ENCODE measurements at places on chromosomes 7 and 10.
A peak's percentile ranks its signal among the peaks of the same experiment; 100 is the strongest.

GRCh38 chr10:48678041-48678440 lies 6.6 kb upstream of the WDFY4 start:
- H3K27me3 ChIP-seq = no peaks in the 10 kb centered on the region
- H3K4me1 ChIP-seq = no peaks in the 10 kb centered on the region
- H3K4me3 ChIP-seq = no peak overlapping the region
- no peaks in the 10 kb centered on the region for H3K36me3 ChIP-seq

DNA sequence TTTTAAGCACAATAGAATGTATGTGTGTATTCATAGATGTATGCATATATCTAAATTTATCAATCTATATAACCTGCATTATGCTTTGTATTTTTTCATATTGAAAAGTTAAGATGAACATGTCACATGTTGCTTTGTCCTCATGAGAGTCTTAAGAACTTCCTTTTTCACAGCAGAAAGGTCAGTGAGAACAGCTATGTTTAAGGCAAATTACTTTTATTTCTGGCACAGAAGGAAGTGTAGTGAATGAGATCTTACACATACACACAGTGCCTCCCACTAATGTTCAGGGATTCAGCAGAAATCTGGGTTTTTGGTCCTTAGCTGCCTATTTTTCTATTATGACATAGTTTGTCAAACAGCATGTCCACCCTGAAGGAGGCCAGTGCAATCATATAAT lies 134.8 kb downstream of the TMEM26 start:
- no peak overlapping the region for H3K4me3 ChIP-seq
- DNase-seq = no peak
- H3K27ac ChIP-seq = no peak overlapping the region
- H3K4me1 ChIP-seq = peaks cover 12% of the 10 kb centered on the region
- no peaks in the 10 kb centered on the region for H3K27me3 ChIP-seq

DNA sequence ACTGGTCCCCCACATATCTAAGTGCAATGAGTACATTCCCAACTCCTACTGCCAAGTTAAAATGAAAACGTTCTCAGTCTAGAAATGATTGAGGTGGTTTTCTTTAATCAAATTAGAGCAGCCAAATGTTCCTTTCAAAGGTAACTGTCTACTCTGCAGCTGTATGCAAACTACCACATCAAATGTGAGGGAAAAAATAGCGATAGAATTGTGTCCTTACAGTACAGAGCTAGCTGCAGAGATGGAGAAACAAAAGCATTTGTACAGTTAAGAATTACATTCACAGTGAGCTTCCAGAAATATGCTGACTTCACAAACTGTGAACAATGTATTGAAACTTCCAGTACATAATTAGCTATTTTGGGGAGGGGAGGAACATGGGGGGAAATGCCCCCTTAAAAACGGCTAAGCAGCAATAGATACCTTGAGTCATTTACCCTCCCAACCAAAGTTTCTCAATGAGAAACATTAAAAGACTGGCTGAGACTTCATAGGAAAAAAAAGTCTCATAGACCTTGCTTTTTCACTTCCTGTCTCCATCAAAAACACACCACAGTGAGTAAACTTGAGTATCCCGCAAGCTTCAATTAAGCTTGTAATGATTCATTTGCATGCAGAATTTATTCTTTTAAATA lies 22.9 kb downstream of the CDK6 start:
- H3K27me3 ChIP-seq = no peaks in the 10 kb centered on the region
- peak; percentile 10 for DNase-seq
- peaks cover 73% of the 10 kb centered on the region for H3K4me1 ChIP-seq
- H3K36me3 ChIP-seq = peaks cover 55% of the 10 kb centered on the region

GRCh38 chr7:21412410-21412851 lies 15.5 kb upstream of the SP4 start:
- no peak overlapping the region for H3K4me3 ChIP-seq
- H3K27ac ChIP-seq = peak overlapping the region; percentile 87
- H3K36me3 ChIP-seq = peaks cover 18% of the 10 kb centered on the region
- peak; percentile 27 for DNase-seq
- H3K27me3 ChIP-seq = peaks cover 5% of the 10 kb centered on the region
- peaks cover 53% of the 10 kb centered on the region for H3K4me1 ChIP-seq

GRCh38 chr10:690372-691161 lies 1.1 kb upstream of the DIP2C start:
- peaks cover 45% of the 10 kb centered on the region for H3K27me3 ChIP-seq
- H3K4me1 ChIP-seq = peaks cover 2% of the 10 kb centered on the region
- no peak overlapping the region for H3K27ac ChIP-seq
- H3K36me3 ChIP-seq = no peaks in the 10 kb centered on the region
- H3K4me3 ChIP-seq = peak overlapping the region; percentile 38

DNA sequence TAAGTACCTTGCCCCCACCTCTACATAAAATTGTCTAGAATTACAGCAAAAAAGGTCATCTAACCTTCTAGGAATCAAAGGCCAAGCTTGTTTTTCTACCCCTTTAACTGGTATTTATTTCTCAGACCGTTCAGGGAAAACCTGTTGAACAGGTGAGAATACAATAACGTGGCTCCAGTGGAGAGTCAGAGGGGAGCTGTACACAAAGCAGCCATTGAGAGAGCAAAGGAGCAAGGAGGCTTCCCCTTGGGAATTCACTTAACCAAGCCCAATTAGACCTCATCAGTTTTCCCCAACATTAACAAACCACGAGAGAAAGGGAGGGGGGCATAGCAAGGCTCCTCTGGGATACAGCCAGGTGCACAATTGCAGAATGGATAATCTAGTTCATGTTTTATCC lies 101.9 kb downstream of the ELMO1 start:
- no peaks in the 10 kb centered on the region for H3K27me3 ChIP-seq
- H3K36me3 ChIP-seq = peaks cover 15% of the 10 kb centered on the region
- H3K4me1 ChIP-seq = peaks cover 53% of the 10 kb centered on the region

DNA sequence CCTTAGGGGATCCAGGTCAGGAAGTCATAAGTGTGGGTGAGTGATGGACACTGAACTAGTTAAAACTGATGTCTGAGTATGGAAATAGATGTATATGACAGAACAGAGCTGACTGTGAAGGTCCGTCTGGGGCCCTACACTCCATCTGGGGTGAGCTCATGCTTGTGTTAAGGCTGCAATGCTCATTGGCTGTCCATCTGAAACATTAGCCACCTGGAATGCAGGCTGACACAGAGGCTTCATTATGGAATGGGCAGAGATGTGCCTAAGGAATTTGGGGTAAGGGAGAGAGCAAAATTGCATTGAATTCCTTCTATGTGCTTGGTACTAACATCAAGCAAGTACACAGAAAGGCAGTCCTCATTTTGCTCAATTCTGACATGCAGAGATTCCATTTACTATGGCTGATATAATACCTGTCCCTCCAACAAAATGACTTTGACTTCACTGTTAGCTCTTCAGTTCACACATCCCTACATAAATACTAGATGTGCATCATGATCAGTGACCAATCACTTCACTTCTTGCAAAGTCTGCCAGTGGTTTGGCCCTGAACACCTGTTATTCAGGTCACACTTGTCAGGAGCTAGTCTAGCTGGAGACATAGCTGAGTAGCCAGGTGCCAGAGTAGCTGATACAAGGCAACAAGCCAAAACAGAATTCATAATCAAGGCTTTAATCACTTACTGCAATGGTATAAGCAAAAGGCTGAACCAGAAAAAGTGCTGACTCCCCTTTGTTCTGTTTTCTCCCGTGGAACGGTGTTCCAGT lies 128.9 kb upstream of the VWC2 start:
- no peaks in the 10 kb centered on the region for H3K27me3 ChIP-seq
- no peak overlapping the region for H3K27ac ChIP-seq
- no peak for DNase-seq

DNA sequence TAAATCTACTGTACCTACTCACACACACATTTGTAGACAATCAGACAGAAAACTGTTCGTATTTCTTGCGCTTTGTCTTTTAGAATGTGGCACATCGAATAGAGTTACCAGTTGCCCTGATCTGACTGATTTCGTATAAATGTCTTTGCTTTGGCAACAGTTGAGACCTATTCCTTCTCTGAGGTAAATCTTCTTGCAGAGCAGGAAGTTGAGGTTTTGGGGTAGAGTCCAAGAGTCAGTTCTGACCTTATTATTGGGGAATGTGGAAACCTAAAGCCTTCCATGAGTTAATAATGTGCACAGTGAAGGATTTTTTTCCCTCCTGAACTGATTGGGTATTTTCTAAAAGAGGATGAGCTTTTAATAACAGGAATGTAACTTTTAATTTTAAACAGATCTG lies 135.3 kb downstream of the KIAA1217 start:
- H3K27ac ChIP-seq = no peak overlapping the region
- no peak for DNase-seq

GRCh38 chr10:37095792-37096573 lies 29.4 kb upstream of the ANKRD30A start:
- H3K27ac ChIP-seq = no peak overlapping the region
- no peaks in the 10 kb centered on the region for H3K27me3 ChIP-seq
- H3K36me3 ChIP-seq = no peaks in the 10 kb centered on the region
- no peaks in the 10 kb centered on the region for H3K4me1 ChIP-seq

GRCh38 chr7:44595934-44596635 lies 10.3 kb upstream of the OGDH start:
- no peak for DNase-seq
- peak overlapping the region; percentile 41 for H3K27ac ChIP-seq
- H3K27me3 ChIP-seq = peaks cover 9% of the 10 kb centered on the region

DNA sequence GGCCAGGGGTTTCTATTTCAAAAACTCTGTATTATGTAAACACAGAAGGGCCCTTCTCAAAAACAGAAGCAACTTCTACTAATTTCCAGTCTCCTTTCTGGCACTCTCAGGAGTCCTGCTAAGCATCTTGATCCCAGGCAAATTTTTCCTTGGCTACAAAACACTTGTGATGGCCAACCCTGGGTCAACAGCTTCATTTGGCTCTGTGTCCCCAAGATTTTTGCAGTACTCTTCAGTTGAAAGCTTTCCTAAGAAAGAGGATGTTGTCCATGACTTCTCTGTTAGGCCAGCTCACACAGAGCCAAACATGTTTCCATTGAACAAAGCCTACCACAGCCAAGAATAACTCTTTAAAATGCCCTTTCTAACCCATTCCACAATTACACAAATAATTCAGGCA lies 99.0 kb upstream of the EGR2 start:
- no peak overlapping the region for H3K4me3 ChIP-seq
- DNase-seq = no peak
- peaks cover 12% of the 10 kb centered on the region for H3K27me3 ChIP-seq
- H3K4me1 ChIP-seq = no peaks in the 10 kb centered on the region
- no peaks in the 10 kb centered on the region for H3K36me3 ChIP-seq
- no peak overlapping the region for H3K27ac ChIP-seq

- H3K4me1 ChIP-seq = peaks cover 5% of the 10 kb centered on the region
- peaks cover 22% of the 10 kb centered on the region for H3K27me3 ChIP-seq
- no peak overlapping the region for H3K27ac ChIP-seq
Measured at GRCh38 chr7:101205901-101206664, 5.2 kb upstream of the MOGAT3 start.

- H3K4me3 ChIP-seq = no peak overlapping the region
- no peak overlapping the region for H3K27ac ChIP-seq
- peaks cover 6% of the 10 kb centered on the region for H3K27me3 ChIP-seq
- no peaks in the 10 kb centered on the region for H3K36me3 ChIP-seq
- no peak for DNase-seq
Measured at GRCh38 chr7:25287291-25287690, 59.0 kb upstream of the NPVF start.

GRCh38 chr7:112282476-112283188 lies 76.1 kb downstream of the ZNF277 start:
- peaks cover 5% of the 10 kb centered on the region for H3K36me3 ChIP-seq
- no peaks in the 10 kb centered on the region for H3K27me3 ChIP-seq
- H3K4me3 ChIP-seq = no peak overlapping the region
- no peak overlapping the region for H3K27ac ChIP-seq

DNA sequence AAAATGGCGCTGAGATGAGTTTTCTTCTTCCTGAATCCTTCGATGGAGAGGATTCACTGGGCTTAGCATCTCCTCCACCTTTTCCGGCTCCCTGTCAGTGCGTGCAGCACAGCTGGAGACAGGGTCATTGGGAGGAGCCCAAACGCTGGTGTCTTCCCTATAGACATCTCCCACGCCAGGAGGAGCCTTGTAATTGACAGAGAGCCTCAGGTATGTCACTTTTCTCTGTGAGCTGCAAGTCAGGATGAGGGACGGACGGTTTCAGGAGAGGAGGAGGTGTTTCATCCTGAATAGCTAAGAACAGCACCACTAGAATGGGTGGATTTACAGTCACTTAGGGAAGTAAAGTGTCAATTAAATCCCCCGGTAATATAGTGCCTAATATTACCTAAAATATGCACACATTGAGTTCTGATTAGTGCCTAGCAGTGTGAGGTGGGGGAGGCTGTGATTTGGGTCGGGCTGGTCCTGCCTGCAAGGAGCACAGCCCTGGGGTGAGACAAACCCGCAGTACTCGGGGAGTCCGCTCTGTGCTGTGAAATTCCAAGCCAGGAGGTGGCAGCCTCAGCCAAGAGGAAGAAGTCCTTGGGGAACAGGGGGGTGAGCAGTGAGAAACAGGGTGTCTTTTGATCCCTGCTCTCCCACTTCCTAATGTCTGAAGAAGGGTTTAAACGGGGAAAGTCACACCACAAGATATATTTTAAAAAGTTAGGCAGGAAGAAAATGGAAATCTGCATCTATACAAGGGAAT lies 28.2 kb downstream of the IL15RA start:
- peaks cover 9% of the 10 kb centered on the region for H3K4me1 ChIP-seq
- H3K36me3 ChIP-seq = no peaks in the 10 kb centered on the region
- H3K27ac ChIP-seq = no peak overlapping the region
- no peaks in the 10 kb centered on the region for H3K27me3 ChIP-seq

- H3K4me3 ChIP-seq = peak within 1 kb of the TSS; percentile 92
- DNase-seq = peak; percentile 91
- H3K36me3 ChIP-seq = peaks cover 43% of the 10 kb centered on the region
- H3K27ac ChIP-seq = peak within 1 kb of the TSS; percentile 95
Measured at GRCh38 chr10:12195603-12196506, at the start of the genes CDC123 and NUDT5. TSS of gene CDC123 (plus strand) at chr10:12196188. CDS start at chr10:12196246, 58 bp downstream. TSS of gene NUDT5 (minus strand) at chr10:12195891. CDS start at chr10:12186291, 9,600 bp downstream.

- H3K36me3 ChIP-seq = no peaks in the 10 kb centered on the region
- no peak overlapping the region for H3K27ac ChIP-seq
- H3K4me1 ChIP-seq = no peaks in the 10 kb centered on the region
- H3K4me3 ChIP-seq = no peak overlapping the region
- no peaks in the 10 kb centered on the region for H3K27me3 ChIP-seq
Measured at GRCh38 chr7:147276783-147277370, 1160.3 kb downstream of the CNTNAP2 start.

- no peaks in the 10 kb centered on the region for H3K36me3 ChIP-seq
- no peak for DNase-seq
- no peak overlapping the region for H3K4me3 ChIP-seq
- H3K27ac ChIP-seq = no peak overlapping the region
- H3K4me1 ChIP-seq = no peaks in the 10 kb centered on the region
- H3K27me3 ChIP-seq = peaks cover 2% of the 10 kb centered on the region
Measured at GRCh38 chr7:109864230-109864629, 1226.7 kb upstream of the LRRN3 start.

GRCh38 chr7:55435466-55435865 lies 70.3 kb downstream of the LANCL2 start:
- H3K27me3 ChIP-seq = no peaks in the 10 kb centered on the region
- no peak overlapping the region for H3K4me3 ChIP-seq
- no peak for DNase-seq
- H3K36me3 ChIP-seq = peaks cover 4% of the 10 kb centered on the region
- no peak overlapping the region for H3K27ac ChIP-seq
- peaks cover 50% of the 10 kb centered on the region for H3K4me1 ChIP-seq

- H3K4me1 ChIP-seq = no peaks in the 10 kb centered on the region
- no peaks in the 10 kb centered on the region for H3K36me3 ChIP-seq
- H3K27ac ChIP-seq = no peak overlapping the region
- no peak for DNase-seq
- no peaks in the 10 kb centered on the region for H3K27me3 ChIP-seq
Measured at GRCh38 chr10:24318517-24318916, 109.6 kb downstream of the KIAA1217 start.

Measured in activated CD4-positive, alpha-beta T cell treated with anti-CD3 and anti-CD28 coated beads, Interleukin-2, amount 10 ng/mL, durations not matched to agents 7 days and 5 days (primary cell).